ENCODE measurements at places on chromosomes 7 and 10.

GRCh38 chr7:17239683-17240521 is 58.5 kb upstream of the AHR start:
- no peak for DNase-seq

- DNase-seq = no peak
Measured at GRCh38 chr10:96719850-96720421, 378 bp downstream of the PIK3AP1 start.

- no peak for DNase-seq
Measured at GRCh38 chr10:55897490-55897921, 463.6 kb downstream of the ZWINT start.

DNA sequence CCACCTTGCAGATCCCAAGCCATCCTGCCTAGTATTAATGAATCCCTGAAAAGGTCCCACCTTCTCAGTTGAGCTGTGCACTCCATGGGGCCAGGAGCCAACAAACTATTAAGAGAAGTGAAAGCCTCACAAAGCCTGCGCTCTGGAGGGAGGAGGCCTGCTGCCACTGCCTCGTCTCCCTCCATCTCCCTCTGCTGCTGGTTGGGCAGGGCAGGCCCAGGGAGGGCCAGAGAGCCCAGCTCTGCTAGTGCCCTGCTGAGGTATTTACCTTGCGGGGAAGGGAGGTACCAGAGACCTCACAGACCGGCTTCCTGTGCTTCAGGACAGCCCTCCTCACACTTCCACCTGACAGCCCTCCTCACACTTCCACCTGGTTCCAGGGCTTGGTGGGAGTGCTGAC is 171.5 kb downstream of the SH3PXD2A start:
- no peak for DNase-seq

DNA sequence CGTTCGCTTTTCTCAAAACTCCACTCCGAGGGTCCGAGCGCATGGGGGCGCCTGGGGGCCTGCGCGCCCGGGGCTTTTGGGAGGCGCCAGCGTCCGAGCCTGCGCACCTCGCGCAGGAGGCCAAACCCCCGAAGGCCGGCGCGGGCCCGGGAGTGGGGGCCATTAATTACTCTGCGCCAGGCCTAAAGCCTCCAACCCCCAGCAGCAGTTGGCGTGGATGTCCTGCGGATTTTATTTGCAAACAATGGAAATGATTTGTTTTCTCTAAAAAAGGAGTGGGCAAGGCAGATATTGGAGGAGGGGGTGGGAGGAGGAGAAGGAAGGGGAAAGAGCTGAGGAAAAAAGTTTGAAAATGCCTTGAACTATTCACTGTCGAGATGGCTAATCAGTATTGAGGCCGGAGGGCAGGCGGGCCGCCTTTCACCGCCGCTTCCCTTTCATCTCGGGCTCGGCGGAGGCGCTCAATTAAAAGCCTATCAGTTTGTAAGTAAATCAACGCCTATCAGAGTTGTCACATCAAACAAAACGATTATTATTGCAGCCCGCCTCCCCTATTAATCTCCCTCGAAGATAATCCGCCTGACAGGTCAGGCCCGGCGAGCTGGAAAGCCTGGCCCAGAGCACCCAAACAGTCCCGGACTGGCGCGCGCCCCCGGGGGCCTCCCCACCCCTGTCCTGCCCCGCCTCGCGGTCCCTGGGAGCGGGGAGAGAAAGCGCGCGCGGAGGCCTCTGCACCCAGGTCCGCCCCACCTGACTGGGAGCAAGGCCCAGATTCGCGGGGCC is 3.4 kb upstream of the ZNF503 start:
- DNase-seq = no peak

DNA sequence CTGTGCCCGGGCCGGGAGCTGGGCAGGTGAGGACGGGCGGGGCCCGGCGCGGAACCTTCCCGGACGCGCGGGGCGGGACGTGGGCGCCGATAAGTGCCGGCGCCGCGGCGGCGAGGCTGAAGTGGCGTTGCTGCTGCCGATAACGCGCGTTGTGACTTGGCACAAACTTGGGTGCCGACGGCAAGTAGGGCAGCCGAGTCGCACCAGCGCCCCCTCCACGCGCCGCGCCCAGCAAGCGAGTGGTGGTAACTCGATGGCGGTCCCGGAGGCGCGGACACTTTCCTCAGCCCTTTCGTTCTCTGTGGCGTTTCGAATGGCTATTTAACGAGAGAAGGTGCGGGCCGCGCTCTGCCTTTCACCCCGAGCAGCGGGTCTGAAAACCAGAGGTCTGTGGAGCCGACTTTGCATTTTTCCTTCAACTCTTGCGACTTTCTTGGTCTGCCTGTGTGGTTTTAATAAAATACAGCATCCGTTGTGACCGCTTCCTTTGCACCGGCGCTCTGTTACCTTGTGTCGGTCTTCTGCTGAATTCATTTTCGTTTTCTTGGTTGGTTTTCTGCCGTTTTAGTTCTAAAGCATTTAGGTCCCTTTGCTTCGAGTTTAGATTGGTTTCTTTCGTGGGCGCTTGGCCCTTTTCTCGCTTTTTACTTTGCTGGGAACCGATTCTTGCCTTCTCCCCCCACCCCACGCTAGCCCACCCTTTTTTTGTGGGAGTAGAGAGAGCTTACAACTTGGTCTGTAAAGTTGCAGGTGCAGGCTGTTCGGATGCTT is 701 bp downstream of the STK17A start:
- DNase-seq = no peak

DNA sequence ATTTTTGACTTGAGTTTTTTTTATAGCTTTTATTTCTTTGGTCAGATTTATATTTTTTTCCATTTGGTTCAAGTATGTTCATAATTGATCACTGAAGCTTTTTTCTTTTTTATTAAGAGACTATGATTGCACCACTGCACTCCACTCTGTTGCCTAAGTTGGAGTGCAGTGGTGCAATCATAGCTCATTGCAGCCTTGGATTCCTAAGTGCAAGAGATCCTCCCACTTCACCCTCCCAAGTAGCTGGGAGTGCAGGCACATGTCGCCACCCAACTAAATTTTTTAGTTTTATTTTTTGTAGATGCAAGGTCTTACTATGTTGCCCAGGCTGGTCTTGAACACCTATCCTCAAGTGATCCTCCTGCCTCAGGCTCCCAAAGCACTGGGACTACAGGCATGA is 97.7 kb upstream of the KIF5B start:
- no peak for DNase-seq

- no peak for DNase-seq
Measured at GRCh38 chr10:120076996-120077706, 184.6 kb downstream of the SEC23IP start.

GRCh38 chr7:129110258-129110981 is 34.1 kb upstream of the TSPAN33 start:
- no peak for DNase-seq

DNA sequence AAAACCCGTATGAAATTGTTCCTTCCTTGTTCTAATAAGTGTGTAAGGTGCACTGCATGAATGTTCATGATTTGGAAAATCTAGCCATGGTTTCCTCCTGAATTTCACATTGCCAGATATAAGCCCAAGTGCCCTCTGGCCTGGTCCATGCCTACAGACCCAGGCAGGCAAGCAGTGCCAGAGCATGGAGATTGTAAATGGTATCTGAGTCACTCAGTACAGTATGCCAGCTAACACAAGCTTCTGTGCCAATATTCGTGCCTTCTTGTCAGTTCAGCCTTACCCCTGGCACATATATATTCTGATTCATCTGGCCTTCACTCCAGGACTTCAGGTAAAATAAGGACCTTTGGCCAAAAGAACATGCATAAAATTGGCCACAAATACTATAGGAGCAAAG is 38.4 kb upstream of the PDE1C start:
- DNase-seq = no peak

DNA sequence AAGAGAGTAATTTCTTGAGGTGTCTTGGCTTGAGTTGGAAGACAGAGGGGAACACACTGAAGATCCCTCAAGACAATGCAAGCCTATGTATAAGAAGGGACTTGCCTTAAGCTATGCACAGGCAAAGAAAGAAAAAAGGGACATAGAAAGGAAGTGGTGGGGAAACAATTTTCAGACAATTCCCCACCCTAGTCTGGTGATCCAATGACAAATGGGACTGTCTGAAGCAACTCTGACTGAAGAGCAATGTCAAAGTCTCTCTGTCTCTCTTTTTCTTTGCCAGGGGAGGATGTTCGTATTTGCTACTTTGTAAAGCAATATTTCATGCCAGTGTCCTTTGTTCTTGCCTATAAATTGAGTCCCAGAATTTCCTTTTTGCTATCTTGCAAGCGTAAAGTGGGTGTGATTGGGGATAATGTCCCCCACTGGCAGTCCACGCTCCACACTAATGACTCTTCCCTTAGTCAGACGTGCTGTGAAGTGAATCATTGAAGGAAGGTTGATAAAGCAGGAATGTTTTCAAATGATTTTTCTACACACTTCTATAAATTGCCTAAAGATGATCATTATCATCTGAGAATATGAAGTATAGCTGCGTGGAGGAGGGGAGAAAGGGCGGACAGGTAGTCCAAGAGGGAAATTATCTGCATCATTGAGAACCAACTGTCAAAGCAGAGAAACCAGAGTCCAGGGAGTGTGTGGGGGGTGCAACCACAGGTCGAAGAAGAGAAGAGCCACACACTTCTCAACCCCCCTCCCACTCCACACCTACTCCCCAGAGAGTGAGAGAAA is 243.8 kb upstream of the ETV1 start:
- DNase-seq = no peak

- peak; percentile 71 for DNase-seq
Measured at GRCh38 chr7:23679898-23680413, at the start of gene FAM221A. TSS of gene FAM221A (plus strand) at chr7:23680199. CDS start at chr7:23680219, 20 bp downstream.

DNA sequence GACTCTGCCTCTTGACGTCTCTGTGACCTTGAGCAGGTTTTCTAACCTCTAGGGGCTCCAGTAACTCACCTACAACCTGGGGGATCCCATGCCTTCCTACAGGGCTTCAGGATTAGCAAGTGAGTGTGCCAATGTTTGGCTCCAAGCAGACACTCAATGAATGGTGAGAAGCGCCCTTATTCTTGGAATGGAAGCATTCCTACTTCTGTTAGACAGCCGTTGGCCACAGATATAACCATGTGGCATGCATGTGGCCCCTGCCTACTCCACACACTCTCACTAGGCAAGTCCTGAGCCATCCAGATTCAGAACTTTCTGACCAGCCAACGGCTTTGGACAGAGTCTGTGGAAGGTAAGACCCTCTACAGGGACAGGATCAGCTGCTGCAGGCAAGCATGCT is 108.9 kb upstream of the LYZL2 start:
- no peak for DNase-seq

DNA sequence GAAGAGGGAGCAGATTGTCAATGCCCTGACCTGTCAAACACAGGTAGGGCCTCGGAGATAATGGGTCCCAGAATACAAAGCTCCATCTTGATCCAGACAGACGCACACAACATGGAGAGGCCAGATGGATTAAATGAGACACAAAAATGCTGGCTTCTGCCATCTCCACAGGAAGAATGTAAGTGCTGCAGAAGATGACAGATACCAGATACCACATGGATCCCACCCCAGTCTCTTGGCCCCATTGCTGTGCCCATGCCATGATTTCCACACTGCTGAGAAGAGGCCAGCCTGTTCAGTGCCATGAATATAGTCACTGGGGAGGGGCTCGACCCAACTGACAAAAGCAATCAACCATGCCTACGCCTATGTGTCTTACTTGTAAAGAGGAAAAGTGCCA is 487.9 kb downstream of the PARD3 start:
- DNase-seq = no peak

DNA sequence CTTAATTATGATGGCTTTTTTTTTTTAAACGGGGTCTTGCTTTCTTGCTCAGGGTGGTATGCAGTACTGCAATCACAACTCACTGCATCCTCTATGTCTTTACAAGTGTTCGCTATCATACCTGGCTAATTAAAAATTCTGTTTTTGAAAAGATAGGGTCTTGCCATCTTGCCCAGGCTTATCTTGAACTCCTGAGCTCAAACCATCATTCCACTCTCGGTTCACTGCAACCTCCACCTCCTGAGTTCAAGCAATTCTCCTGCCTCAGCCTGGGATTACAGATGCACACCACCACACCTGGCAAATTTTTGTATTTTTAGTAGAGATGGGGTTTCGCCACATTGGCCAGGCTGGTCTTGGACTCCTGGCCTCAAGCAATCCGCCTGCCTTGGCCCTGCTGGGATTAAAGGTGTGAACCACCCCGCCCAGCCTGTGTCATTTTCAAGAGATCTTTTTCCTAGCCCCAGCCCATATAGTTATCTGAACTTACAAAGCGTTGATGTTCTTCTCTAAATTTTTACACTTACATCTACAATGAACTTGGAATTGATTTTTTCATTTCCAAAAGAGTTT is 6.0 kb downstream of the HNRNPF start:
- no peak for DNase-seq

DNA sequence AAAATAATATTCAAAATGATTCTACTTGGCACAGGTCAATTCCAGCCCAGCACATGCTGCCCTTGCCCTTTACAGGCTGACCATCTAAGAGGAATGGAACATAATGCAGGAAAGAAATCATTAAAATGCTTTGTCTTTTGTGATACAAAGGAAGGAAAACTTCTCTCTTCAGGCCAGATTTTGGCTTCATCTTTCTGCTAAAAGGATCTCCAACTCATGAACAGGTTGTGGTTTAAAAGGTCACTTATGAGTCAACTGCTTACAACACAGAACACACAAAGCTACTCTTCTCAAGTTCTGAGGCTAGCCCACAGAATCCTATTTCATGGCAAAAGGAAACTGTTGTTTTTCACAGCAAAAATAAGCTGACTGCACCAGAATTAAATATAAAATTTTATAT is 197.1 kb downstream of the DOCK4 start:
- no peak for DNase-seq

GRCh38 chr10:22554461-22555182 is 159.8 kb downstream of the PIP4K2A start:
- no peak for DNase-seq

GRCh38 chr10:102642736-102643335 is 1.4 kb upstream of the TRIM8 start:
- no peak for DNase-seq

DNA sequence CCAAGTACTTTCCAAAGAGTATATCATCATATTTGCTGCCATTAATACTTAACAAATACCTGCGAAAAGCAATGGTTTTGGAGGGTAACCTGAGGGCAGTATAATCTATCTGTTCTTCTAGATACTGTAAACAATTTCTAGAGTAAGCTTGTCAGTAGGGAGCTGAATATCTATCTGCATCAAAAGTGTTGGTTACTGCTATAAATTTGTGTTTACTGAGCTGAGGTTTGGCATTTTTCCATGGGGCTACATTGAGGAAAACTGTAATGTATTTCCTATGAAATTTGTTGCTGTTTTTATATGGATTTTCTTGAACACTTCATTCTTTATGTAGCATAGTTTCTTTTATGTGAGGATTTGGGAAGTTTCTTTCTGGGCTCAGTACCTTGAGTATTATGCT is 913.4 kb downstream of the CNTNAP2 start:
- no peak for DNase-seq

DNA sequence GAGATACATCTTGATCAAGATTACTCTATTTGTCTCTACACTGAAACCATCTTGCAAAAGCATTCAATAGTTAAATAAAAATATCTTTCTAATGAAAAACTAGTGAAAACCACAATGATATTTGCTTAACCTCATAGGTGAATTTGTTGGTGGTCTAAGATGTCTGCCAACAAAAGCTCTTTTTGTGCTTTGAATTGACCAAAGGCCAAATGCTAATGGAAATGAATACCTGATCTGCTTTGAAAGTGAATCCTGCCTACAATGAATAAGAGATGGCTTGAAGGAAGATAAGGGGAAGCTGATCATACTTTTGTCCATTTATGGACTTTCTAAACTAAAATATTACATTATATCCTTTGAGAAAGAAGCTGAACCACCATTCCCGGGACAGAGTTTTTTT is 228.9 kb upstream of the ETV1 start:
- no peak for DNase-seq

Measured in GM18507 (cell line).